NK-92 treated with Interleukin-12 subunit alpha and Interleukin-12 subunit beta, amount 100 ng/mL, for 24 hours (cell line): ENCODE measurements at places on chromosomes 3 and 15.
A peak's percentile ranks its signal among the peaks of the same experiment; 100 is the strongest.

DNA sequence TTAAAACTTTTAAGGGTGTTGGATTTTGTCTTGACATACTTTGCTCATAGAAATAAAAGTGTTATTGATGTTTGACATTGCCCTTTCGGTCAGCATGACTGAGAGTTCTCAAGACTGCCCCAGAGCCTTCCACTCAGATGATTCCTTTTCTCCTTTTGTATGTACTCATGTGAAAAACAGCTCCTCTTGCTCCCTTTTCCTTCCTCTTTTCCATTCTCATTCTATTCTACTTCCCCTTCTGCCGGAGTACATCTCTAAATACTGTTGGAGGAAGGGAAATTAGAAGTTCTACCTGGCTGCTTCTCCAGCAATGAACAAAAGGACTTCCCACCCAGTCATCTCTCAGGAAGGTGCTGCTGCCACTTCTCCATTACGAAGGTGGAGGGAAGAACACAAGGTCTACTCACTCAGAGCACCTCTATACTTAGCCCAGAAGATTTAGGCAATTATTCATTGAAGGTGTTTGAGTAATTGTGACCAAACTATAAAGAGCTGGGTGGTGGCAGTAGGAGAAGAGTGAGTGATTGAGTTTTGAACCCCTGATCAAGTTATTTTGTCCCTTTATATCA is 163.8 kb upstream of the MBNL1 start:
- no peak for DNase-seq

DNA sequence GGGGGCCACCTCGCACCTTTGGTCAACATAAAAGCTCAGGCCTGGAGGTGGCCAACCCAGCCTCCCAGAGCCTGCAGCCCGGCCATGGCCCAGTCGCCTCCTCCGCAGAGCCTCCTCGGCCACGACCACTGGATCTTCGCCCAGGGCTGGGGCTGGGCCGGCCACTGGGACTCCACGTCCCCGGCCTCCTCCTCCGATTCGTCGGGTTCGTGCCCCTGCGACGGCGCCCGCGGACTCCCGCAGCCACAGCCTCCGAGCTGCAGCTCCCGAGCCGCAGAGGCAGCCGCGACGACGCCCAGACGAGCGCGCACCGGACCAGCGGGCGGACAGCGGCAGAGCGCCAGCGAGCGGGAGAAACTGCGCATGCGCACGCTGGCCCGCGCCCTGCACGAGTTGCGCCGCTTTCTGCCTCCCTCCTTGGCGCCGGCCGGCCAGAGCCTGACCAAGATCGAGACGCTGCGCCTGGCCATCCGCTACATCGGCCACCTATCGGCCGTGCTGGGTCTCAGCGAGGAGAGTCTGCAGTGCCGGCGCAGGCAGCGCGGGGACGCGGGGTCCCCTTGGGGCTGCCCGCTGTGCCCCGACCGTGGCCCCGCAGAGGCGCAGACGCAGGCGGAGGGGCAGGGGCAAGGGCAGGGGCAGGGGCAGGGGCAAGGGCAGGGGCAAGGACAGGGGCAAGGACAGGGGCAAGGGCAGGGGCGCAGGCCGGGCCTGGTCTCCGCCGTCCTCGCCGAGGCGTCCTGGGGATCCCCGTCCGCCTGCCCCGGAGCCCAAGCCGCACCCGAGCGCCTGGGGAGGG is at the start of gene MESP2:
Gene MESP2 (plus strand): TSS at position 59 of the 799 bp plus-strand sequence. CDS start 26 bp downstream, at position 85.
- DNase-seq: no peak

- no peak for DNase-seq
Observed at GRCh38 chr15:66706225-66706732, 4.2 kb downstream of the SMAD6 start.

- no peak for DNase-seq
Observed at GRCh38 chr15:97961067-97961954, 808 bp downstream of the ARRDC4 start.

DNA sequence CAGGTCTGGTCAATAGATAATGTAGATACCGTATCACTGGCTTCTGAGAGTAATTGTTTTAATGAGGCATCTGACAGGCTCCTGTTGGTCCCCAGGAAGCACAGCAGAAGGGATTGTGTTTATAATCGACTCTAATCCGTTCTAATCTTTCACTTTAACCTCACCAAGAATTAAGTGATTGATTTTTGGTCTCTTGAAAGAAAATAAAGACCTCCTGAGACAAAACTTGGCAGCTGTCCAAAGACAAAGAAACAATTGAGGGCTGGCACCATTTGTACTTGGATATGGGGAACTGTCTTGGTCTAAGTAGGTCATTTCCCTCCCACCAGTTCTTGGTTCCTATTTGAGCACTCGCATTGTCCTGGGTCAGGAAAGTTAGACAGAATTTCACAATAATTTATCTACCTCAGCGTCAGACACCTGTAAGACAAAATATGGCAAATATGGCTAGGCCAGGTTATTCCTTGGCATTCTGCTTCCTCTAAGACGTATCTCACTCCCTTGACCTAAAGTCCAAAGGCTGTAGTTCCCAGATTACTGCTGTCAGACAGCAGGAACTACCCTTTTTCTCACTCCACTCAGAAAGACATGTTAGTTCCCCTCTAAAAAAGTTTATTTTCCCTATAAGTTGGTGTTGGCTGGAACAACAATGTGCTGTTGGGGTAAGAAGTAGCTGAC is 22.7 kb upstream of the CD96 start:
- no peak for DNase-seq

GRCh38 chr15:89175617-89176191 is 45.7 kb downstream of the RLBP1 start:
- DNase-seq: no peak

- DNase-seq: no peak
Observed at GRCh38 chr15:45105586-45105985, 8.4 kb downstream of the DUOX2 start.

- DNase-seq: no peak
Observed at GRCh38 chr3:162295323-162295983, 798.8 kb downstream of the OTOL1 start.

DNA sequence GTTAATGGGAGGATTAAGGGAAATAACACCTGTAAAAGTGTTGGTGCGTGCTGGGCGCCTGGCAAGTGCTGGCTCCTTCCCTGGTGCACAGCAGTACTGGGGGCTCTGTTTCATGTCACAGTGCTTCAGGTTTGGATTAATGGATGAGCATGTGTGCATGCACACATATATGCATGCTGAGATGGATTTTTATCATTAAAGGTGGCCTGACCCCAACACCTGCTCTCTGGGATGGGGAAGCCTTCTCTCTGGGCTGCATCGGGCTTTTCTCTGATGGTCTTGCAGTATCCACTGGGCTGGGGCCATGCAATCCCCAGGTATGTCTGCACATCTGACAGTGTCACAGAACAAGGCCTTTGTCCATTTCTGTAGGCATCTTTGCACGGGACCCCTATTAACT is 127.5 kb upstream of the PLXNA1 start:
- no peak for DNase-seq

DNA sequence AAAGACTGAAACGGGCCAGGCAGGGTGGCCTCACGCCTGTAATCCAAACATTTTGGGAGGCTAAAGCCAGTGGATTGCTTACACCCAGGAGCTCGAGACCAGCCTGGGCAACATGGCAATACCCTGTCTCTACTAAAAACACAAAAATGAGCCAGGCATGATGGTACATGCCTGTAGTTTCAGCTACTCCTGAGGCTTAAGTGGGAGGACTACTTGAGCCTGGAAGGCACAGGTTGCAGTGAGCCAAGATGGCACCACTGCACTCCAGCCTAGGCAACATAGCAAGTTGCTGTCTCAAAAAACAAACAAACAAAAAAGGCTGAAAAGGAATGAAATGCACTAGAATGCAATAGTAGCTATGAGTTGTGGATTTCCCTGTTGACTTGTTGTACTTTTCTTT is 94.7 kb downstream of the STAG1 start:
- no peak for DNase-seq

GRCh38 chr15:94287794-94288246 is 56.5 kb downstream of the MCTP2 start:
- DNase-seq: peak; percentile 82

DNA sequence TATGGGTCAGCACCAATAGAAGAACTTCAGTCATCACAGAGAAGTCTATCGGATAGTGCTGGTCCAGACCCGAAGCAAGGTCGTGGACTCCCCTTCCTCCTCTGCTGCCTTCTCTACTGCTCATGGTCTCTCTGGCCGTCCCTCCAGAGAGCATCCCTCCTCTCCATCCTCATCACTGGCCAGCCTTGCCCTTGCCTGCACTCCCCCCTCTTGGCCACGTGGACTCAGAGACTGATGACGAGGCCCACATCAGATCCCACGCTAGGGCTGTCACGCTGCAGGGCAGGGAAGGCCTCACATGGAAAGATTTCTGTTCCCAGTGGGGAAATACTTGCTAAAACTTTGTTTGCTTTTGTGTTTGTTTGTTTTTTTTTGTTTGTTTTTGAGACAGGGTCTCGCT is 35.3 kb downstream of the IGDCC3 start:
- DNase-seq: no peak

GRCh38 chr15:100125401-100126191 is 216.2 kb downstream of the ADAMTS17 start:
- DNase-seq: no peak

DNA sequence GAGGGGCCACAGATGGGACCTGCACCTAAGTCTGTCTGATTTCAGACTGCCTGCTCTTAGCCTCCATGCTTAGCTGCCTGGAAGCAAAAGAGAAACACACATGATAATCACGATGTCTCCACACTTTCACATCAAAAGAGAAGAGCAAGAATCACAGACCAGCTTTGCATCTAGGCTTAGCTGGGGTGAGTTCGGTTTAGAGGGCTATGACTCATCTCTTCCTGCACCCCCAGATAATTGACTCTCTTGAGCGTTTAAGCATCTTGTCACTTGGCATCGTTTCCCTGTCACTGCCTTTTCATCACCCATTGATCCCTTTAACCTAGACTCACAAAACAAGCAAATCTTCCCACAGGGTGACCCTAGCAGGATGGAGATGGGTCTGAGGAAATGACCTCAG is 124.0 kb downstream of the NTRK3 start:
- no peak for DNase-seq

DNA sequence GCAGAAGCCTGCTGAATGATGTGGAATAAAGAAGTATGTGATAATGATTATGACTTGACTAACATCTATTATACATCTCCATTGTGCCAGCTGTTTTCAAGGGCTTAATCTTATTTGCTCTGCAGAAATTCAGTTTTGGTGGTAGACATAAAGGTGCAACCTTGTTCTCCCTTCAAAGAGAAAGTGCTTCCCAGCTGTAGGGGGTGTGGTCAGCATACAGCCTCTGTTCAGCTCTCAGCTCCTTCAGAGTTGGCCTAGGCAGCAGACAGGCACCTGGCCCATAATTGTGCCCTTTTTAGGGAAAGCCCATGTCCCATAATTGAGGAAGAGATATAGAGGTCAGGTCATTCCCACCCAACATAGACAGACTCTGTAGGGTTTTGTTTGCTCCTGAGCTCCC is 104.3 kb upstream of the EOMES start:
- no peak for DNase-seq

- DNase-seq: no peak
Observed at GRCh38 chr15:94478763-94479162, 247.4 kb downstream of the MCTP2 start.
